Motor neuron (in vitro differentiated cells): ENCODE measurements at places on chromosomes 12 and 14. TPM values are rescaled to one million over a fixed set of nuclear protein-coding genes. Genes with fewer than 3 reads are reported as not detected.

- ATAC-seq: no peak
Measured at GRCh38 chr12:116323406-116324386, 46.2 kb upstream of the MED13L start.

Gene AQP5
- total RNA-seq: 0.38 TPM in 1 of 2 replicates, not detected in the other

DNA sequence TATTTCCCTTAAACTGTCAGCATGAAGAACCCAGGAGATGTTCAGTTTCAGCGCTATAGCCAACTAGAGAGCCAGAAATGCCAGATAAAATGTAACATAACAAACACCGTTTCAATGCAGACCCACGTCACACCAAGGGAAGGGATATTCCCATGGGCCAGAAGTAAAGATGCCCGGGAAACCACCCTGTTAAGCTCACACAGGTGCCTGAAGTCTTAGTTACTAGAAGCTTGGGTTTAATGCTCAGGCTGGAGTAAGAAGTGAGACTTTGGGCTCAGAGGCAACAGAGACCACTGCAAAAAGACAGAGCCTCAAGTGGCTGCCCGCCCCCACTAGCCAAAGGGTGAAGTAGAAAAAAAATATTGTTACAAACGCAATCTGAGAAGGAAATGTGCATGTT lies 52.3 kb downstream of the SYNE3 start:
- ATAC-seq: no peak

DNA sequence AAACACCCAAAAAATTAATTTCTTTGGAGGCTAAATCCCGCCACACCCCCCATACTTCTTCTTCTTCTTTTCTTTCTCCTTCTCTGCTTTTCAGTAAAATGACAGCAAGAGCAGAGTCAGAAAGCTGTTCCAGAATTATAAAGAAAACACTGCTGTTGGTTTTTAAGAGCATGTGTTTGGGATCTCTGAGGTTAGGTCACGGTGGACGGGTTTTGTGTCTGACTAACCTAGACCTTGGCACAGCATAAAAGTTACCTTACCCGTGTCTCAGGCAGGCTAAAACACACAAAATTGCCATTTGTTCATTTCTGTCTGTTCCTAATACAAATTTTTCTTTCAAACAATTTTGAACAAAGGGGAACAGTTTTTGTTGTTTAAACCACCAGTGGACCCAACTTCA lies 540.8 kb downstream of the NRXN3 start:
- no peak for ATAC-seq

GRCh38 chr12:1927751-1928351 lies 9.4 kb upstream of the CACNA2D4 start:
- ATAC-seq: no peak

- ATAC-seq: no peak
Measured at GRCh38 chr14:75142494-75142893, 15.6 kb upstream of the NEK9 start.

DNA sequence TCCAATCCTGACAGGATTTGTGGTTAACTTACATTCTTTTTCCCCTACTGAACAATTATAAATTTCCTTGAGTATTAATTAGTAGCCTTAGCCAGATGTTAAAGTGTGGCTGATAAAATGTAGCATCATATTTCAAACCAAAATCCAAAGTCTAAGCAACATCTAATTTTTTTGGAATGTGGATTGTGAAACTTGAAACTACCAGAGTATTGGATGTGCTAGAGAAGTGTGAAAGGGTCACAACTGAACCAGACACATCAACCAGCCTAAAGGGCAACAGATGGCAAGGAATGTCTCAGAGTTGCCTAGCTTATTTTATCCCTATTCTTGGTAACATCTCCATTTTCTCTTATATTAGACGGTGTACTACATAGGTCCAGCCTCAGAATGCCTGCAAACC lies 153.1 kb upstream of the DCN start:
- no peak for ATAC-seq

DNA sequence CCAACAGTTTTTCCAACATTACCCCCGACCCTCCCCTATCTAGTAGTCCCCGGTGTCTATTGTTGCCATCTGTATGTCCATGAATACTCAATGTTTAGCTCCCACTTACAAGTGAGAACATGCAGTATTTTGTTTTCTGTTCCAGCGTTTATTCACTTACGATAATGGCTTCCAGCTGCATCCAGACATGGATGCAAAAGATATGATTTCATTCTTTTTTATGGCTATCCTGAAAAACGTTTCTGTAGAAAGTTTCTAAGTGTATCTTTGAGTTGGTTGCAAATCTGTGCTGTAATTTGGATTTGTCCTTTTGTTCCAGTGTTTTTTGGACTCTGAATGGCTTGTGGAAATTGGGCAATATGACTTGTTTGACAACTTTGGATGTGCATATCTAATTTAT lies 11.7 kb downstream of the SP1 start:
- ATAC-seq: no peak

Gene BRF1
- 33.5 and 35.2 TPM in 2 replicates for total RNA-seq

Gene SLC2A14
- total RNA-seq: 1.3 and 1.7 TPM in 2 replicates
